ENCODE measurements at places on chromosomes 2 and 18. TPM values are rescaled to one million over a fixed set of nuclear protein-coding genes. Genes with fewer than 3 reads are reported as not detected.
A peak's percentile ranks its signal among the peaks of the same experiment; 100 is the strongest.

MDH1B gene
- total RNA-seq: 0.61 TPM

ACTR2 gene
- total RNA-seq: 88.9 TPM

STAT4 gene
- 2.8 TPM for total RNA-seq

SPOPL gene
- 13.4 TPM for total RNA-seq

RESP18 gene
- total RNA-seq: not detected

NR4A2 gene
- 0.95 TPM for total RNA-seq

DNA sequence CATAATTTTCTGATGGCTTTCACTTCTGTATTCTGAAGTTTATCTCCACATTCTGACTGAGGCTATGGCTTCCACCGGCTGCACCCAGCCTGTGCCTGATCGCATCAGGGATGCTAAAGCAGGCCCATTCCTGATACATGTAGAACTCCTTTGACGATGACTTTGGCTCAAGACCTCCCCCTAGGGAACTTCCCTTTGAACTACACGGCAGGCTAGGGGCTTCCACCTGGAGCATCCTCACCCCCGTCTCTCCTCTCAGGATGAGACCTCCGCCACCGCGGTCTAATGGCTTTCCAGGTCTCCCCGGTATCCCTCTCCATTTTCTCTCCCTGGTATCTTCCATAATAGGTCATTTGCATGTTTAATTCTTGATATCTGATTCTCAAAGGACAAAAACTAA lies 214.9 kb upstream of the CHST9 start:
- no peak for DNase-seq
- no peaks in the 10 kb centered on the region for H3K36me3 ChIP-seq
- no peaks in the 10 kb centered on the region for H3K4me1 ChIP-seq
- H3K27ac ChIP-seq: no peak overlapping the region

DNA sequence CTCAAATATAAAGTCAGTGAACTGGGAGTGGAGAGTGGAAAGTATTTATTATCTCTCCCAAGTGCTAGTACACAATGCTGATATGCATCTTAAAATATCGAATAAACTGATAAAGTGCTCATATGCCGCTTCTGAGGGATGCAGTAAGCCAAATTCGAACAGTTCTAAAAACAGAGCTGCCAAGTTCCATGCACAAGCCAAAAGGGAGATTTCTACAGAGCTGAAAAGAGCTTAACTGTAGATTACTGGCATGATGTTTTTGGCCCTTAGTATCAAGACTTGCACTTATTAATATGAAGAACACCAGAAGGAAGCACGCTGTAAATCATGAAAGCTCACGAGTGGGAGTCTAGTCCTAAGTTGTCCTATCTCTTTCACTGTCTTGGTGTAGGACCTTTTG lies 7.9 kb downstream of the TMEFF2 start:
- no peak for DNase-seq
- no peaks in the 10 kb centered on the region for H3K36me3 ChIP-seq
- H3K4me3 ChIP-seq: no peak overlapping the region
- no peak overlapping the region for H3K27ac ChIP-seq
- no peaks in the 10 kb centered on the region for H3K27me3 ChIP-seq

- H3K27ac ChIP-seq: no peak overlapping the region
- no peak overlapping the region for H3K4me3 ChIP-seq
- H3K4me1 ChIP-seq: no peaks in the 10 kb centered on the region
- H3K27me3 ChIP-seq: no peaks in the 10 kb centered on the region
- no peaks in the 10 kb centered on the region for H3K36me3 ChIP-seq
These were observed 72.6 kb upstream of the DOCK10 start for GRCh38 chr2:225114786-225115323.

- no peaks in the 10 kb centered on the region for H3K36me3 ChIP-seq
- H3K27me3 ChIP-seq: no peaks in the 10 kb centered on the region
- H3K4me1 ChIP-seq: no peaks in the 10 kb centered on the region
- H3K27ac ChIP-seq: no peak overlapping the region
- H3K4me3 ChIP-seq: no peak overlapping the region
These were observed 67.4 kb upstream of the ACVR2A start for GRCh38 chr2:147777394-147777793.

- no peak overlapping the region for H3K4me3 ChIP-seq
- no peaks in the 10 kb centered on the region for H3K27me3 ChIP-seq
- H3K4me1 ChIP-seq: peaks cover 12% of the 10 kb centered on the region
- no peaks in the 10 kb centered on the region for H3K36me3 ChIP-seq
- DNase-seq: no peak
- no peak overlapping the region for H3K27ac ChIP-seq
These were observed 1.8 kb upstream of the MERTK start for GRCh38 chr2:111896576-111896975.

DNA sequence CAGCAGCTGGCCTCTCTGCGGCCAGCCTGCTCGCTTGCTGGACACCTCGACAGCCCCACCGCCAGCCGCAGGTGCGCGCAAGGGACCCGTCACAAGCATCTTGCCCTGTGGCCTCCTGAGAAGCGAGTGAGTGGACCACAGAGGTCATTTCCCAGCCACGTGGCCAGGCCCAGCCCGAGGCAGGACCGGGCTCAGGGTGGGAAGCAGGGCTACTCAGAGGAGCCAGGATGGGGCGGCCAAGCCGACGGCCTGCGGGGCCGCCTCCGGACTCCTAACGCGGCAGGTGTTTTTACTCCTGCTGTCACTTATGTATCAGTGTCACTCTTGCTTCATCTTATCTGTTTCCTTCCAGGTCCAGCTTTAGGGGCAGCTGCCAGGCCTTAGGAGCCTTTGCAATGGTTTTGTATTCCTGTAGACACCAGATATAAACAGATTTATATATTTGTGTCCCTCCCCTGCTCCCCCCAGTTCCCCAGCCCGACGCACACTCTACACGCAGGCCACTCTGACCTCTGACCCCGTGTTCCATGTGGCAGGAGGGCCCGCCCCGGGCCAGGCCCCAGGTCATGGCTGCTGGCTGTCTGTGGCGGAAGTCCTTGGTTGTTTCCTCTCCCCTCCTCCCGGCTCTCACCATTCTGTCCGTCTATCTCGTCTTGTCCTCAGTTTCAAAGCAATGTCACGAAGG lies 236.4 kb downstream of the ATAD2B start:
- no peak overlapping the region for H3K27ac ChIP-seq
- no peak for DNase-seq
- peaks cover 84% of the 10 kb centered on the region for H3K36me3 ChIP-seq

- no peaks in the 10 kb centered on the region for H3K36me3 ChIP-seq
- H3K4me3 ChIP-seq: no peak overlapping the region
- no peaks in the 10 kb centered on the region for H3K4me1 ChIP-seq
- H3K27ac ChIP-seq: no peak overlapping the region
- no peaks in the 10 kb centered on the region for H3K27me3 ChIP-seq
- no peak for DNase-seq
These were observed 714.1 kb downstream of the KCNJ3 start for GRCh38 chr2:155412598-155412997.

DNA sequence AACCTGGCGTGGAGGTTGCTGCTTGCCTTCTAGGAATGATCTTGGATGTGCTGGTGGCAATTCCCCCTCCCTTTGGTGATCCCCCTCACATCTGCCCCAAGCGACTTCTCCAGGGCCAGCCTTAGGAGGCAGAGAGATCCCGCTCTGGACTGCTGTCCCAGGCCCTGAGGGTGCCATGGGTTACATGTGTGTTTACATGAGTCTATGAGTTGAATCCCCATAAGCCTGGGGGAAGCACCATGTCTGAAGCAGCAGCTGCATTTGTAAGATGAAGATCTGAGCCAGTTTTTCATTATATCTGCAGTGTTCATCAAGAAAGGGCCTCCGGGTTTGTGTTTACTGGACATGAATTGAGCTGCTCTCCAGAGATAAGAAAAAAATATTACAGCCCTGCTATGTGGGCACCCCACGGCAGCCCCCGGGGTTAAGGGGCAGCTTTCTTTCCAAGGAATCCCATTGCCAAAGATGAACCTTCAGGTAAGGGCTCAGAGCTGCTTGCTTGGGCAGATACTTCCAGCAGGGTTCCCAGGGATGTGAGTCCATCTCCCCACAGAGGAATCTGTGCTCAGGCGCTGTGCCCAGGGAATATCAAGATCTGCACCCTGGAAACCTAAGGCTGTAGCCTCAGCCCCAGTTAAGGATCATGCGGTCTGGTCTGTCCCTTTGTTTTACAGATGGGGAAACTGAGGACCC lies 46.0 kb downstream of the MRPS5 start:
- DNase-seq: no peak
- H3K4me3 ChIP-seq: no peak overlapping the region
- no peaks in the 10 kb centered on the region for H3K27me3 ChIP-seq
- no peak overlapping the region for H3K27ac ChIP-seq
- H3K36me3 ChIP-seq: no peaks in the 10 kb centered on the region

GRCh38 chr2:65228263-65228750 lies 676 bp downstream of the ACTR2 start:
- H3K27ac ChIP-seq: peak overlapping the region; percentile 99
- peaks cover 27% of the 10 kb centered on the region for H3K4me1 ChIP-seq
- H3K36me3 ChIP-seq: no peaks in the 10 kb centered on the region
